ENCODE measurements at places on chromosomes 6 and 20.

- no peak for DNase-seq
These were observed 279.3 kb downstream of the HACE1 start for GRCh38 chr6:104580452-104580851.

GRCh38 chr20:5222919-5223634, 93.7 kb downstream of the PROKR2 start:
- peak; percentile 53 for DNase-seq

DNA sequence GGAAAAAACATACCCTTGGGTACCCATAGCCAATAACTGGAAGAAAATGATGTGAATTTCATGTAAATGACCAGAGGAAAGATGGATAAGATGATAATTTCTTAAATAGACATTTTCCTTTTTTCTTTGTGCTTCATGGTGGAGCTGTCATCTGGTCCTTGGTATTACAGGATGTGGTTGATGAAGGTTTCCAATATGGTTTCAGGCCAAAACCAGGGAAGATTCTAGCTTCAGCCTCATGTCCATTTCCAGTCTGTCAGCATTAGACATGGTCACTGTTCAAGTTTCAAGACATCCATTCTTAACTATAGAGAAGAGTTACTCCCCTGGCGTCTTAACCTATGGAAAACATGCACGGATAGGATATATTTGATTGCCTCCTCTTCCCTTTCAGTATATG, 63.6 kb downstream of the SSR1 start:
- DNase-seq, result no peak

DNA sequence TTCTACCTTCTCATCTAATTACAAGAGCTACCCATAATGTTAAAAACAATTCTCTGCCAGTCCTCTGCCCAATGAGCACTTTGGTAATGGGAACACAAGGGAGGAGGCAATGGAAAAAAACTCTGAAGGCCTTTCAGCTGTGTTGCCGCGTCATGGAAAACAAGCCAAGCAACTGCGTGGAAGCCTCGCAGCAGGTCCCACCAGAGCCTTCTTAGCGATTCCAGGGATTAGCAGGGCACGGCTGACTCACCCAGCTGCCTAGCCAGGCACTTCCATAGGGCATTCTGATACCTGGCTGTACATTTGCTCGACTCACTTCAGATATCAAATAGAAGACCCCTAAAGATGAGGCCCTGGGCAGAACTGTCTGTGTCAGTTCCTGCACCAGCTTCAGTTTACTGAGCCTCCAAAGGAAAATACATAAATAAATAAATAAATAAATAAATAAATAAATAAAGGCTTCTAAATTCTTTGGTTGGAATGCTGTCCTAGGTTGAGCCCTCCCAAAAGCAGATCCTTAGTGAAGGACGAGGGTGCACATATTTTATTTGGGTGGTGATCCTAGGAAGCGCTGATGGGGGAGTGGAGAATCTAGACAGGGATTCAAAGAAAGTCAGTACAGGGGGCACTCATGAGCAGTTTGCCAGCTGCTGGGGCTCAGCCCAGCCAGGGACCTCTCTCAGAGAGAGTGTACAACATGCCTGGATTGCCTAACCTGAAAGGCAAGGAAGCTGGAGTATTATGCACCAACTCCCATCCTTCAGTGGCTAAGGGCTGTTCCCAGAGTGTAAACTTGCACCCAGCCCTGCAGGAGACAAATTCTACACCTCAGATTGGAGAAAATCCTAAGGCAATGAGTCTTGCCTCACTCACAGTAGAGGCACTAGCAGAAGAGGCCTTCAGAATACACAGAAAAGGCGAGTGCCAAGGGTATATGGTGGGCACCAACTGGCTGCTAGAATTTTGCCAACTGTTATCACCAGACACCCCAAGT, 18.2 kb downstream of the SNAP25 start:
- no peak for DNase-seq

DNA sequence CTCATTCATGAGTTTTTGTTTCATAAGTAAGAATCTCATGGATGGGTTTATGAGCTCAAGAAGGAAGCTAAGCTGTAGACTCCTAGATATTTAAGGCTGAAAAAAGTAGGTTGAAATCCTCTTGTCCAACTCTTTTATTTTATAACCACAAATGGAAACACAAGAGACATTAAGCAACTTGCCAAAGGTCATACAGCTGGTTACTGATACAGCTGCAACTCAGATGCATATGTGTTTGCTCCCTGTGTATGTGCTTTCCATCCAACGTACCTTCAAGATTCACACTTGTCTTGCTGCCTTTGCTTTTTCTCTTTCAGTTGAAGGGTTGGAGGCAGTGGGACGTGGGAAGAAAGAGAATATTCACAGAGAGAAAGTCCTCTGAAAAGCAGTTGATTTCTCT, 153.5 kb upstream of the STMND1 start:
- DNase-seq, result no peak

DNA sequence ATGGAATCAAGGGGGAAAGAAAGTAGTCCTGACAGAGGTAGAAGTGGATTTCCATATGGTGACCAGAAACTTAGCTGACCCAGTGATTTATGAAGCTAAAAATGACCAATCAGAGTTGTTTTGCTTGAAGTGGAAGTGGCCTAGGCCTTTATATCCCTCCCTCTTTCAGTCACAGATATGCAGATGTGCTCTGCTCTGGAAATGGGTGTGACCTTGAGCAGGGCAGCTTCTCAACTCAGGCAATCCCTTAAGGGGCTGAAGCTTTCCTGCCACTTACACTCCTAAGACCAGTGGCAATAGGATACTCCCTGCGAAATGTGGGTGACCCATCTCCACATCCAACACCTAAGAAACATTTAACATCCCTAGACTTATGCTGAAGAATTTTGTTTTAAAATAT, 256.6 kb downstream of the EYS start:
- DNase-seq, result no peak

DNA sequence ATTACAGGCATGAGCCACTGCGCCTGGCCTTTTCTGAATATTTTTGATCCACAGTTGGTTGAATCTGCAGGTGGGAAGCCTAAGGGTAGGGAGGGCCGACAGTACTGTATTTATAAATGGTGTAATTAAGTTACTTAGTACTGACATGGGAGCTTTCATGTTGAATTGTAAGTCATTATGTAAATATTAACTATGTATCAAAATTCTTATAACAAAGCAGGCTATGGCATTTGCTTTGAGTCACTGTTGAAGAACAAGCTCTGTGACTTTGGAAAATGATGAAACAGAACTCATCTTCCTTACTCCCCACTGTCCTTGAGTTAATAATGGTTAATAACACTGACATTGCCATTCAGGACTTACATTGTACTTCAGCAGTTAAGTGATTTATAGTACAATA, 63.0 kb upstream of the TXNDC5 start:
- no peak for DNase-seq

- no peak for DNase-seq
These were observed 27.3 kb downstream of the SNX5 start for GRCh38 chr20:17941087-17941825.

GRCh38 chr6:63491119-63491518, 81.2 kb upstream of the LOC128125822 start:
- DNase-seq, result no peak

GRCh38 chr6:34342247-34342646, 50.2 kb downstream of the NUDT3 start:
- DNase-seq, result no peak

DNA sequence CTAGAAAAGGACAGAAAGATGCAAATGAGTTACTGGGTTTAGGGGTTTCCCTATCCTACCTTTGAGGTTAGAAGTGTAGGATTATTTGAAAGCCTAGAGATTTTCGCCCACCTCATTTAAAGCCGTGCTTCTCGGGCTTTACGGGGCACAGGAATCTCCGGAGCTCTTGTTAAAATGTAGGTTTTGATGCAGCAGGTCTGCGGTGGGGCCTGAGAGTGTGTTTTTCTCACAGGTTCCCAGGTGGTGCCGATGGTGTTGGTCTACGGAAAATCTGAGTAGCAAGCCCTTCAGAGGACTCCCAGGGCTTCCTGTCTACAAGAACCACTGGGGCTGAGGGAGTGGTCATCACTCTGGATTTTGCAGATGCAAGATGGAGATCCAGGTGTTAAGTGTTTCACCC, 47.5 kb downstream of the TRAM2 start:
- DNase-seq, result no peak

DNA sequence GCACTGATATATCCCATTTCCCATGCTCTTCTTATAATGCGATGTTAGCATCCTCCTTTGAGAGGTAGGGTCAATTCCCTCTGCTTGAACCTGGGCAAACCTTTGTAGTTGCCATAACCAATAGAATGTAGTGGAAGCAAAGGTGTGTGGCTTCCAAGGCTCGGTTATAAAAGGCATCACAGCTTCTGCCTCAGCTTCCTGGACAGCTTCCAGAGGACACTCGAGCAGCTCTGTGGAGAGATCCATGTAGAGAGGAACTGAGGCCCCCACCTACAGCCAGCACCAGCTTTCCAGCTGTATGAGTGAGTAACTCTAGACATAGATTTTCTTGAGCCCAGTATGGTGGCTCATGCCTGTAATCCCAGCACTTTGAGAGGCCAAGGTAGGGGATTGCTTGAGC, 36.7 kb downstream of the FGD2 start:
- no peak for DNase-seq

GRCh38 chr6:152309648-152310047, 327.5 kb downstream of the SYNE1 start:
- no peak for DNase-seq

GRCh38 chr6:3061501-3061941, 6.8 kb upstream of the RIPK1 start:
- DNase-seq, result no peak

DNA sequence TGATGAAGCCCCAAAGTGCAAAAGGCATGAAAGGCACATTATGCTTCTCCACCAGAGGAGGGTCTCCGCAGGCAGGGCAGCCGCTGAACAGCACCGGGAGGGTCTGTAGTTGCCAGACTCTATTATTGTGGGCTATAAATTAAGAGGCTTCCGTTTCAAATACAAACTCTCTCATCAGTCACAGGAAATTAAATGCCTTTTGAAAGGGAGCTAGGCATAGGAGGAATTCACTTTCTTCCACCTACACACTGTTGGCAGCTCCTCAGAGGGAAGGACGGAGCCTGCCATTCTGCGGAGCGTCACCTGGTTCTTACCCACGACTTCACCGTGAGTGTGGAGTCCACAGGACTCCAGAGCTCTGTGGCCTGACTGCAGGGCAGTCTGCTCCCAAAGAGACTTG, 140.8 kb upstream of the AGPAT4 start:
- no peak for DNase-seq

GRCh38 chr20:36538026-36538722, 3.1 kb upstream of the MYL9 start:
- no peak for DNase-seq

DNA sequence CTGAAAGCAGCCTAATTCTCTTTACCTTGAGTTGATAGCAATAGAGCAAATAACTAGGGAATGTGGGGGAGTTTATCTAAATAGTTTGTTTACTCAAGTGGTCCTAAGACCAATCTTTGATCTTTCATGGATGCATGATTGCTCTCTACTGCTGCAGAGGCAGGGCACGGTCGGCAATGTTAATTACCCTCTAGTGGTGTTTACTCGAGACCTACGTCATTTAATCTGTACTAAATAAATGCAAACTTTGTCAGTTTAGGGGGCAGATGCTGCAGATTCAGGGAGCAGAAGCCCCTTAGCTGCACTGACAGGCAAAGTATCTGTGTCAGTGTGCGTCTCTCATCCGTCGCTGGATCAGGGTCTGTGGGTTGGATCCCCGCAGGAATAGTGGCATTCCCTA, 6.9 kb downstream of the RTN4IP1 start:
- DNase-seq, result no peak

- no peak for DNase-seq
These were observed 390.0 kb upstream of the SULF2 start for GRCh38 chr20:48175261-48175660.

GRCh38 chr6:109456710-109457561, 1.4 kb upstream of the MICAL1 start:
- no peak for DNase-seq

- DNase-seq, result no peak
These were observed 6.5 kb downstream of the SIRPA start for GRCh38 chr20:1901704-1902103.

DNA sequence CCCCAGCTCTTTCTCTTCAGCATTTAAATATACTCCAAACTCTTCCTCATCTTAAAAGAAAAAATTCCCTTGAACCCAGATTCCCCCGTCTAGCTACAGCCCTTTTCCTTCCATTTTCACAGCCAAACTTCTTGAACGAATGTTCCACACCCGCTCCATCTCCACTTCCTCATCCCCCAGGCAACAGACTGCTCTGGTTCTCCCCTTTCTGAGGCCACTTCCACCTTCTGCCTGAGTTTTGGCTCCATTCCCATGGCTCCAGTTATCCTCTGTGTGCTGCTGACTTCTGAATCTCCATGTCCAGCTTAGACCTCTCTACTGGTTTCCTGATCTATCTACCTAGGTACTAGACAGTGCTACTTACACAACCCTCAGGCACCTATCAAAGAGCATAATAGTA, 106.4 kb downstream of the RALGAPA2 start:
- DNase-seq, result no peak

DNA sequence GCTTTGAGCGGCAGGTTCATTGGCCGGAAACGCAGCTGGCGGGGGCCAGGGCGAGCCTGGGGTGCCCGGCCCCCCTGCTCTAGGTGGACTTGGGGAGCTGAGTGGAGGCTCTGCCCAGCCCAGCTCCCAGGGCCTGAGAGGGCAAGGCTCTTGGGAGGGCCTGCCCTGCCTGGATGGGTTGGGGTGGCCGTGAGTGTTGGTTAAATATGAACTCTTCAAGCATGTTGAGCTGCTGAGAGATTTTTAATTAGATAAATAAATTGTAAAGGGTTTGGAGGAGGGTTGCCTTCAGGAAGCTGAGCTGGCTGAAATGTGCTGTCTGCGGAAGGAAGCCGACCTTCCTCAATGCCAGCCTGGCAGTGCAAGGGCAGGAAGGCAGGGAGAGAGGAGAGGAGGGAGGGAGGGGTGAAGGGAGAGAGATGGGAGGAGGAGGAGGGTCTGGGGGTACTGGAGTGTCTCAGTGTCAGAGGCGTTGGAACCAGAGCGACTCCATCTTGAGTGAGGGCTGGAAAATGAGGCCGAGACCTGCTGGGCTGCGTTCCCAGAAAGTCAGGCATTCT, 39.4 kb upstream of the PMEPA1 start:
- DNase-seq, result no peak

- DNase-seq, result no peak
These were observed 2.1 kb downstream of the TFEB start for GRCh38 chr6:41733360-41733706.

DNA sequence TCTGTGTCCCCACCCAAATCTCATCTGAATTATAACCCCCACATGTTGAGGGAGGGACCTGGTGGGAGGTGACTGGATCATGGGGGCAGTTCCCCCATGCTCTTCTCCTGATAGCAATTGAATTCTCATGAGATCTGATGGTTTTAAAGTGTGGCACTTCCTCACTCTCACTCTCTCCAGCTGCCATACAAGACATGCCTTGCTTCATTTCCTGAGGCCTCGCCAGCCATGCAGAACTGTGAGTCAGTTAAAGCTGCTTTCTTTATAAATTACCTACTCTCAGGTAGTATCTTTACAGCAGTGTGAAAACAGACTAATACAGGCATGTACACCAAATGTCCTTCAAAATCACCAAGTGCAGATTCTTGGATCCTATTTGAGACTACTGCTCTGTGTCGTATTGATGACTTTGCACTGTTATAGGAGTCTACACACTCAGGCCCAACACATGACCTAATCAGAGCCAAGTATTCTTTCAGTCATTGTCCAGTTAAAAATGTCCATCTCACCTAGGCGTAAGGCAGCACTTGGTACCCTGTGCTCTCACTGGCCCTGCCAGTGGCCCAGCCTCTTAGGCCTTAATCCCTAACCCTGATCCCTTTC, 52.8 kb upstream of the UST start:
- DNase-seq, result no peak
